Activated naive CD4-positive, alpha-beta T cell treated with anti-CD3 and anti-CD28 coated beads, Interleukin-2, amount 10 ng/mL, durations not matched to agents 5 hours and 36 hours (primary cell): ENCODE measurements at places on chromosomes 12 and 14. TPM values are rescaled to one million over a fixed set of nuclear protein-coding genes. Genes with fewer than 3 reads are reported as not detected.

Gene HEATR5A
- total RNA-seq, result 5.0 TPM

Gene RNFT2
- 12.9 TPM for total RNA-seq

Gene A2M
- not detected for total RNA-seq

Gene AJUBA
- 1.4 TPM for total RNA-seq

Gene PRICKLE1
- total RNA-seq, result 0.28 TPM
